ENCODE measurements at places on chromosomes 2 and 18.
A peak's percentile ranks its signal among the peaks of the same experiment; 100 is the strongest.

GRCh38 chr2:162480067-162480466, 136.1 kb downstream of the GCA start:
- DNase-seq, result no peak

- no peak for DNase-seq
These were observed 1.8 kb downstream of the SLC4A10 start for GRCh38 chr2:161625996-161626395.

DNA sequence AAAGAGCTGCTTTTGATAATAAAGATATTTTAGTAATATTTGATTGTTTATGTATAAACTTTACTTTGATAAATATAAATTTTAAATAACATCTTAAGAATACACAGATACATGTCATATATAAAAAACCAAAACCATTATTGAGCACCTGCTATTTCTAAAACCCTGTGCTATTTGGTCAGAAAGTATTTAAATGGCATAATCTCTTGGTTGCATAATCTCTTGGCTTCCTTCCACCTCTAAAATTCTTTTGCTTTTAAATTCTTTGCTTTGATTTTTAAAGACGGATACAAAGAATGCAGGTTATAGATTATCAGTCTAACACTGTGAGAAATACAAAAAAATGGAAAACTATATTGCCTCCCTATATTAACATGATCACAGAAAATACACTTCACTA, 36.9 kb downstream of the ACMSD start:
- no peak for DNase-seq

- DNase-seq, result no peak
These were observed 36.4 kb upstream of the GCG start for GRCh38 chr2:162188451-162188850.

DNA sequence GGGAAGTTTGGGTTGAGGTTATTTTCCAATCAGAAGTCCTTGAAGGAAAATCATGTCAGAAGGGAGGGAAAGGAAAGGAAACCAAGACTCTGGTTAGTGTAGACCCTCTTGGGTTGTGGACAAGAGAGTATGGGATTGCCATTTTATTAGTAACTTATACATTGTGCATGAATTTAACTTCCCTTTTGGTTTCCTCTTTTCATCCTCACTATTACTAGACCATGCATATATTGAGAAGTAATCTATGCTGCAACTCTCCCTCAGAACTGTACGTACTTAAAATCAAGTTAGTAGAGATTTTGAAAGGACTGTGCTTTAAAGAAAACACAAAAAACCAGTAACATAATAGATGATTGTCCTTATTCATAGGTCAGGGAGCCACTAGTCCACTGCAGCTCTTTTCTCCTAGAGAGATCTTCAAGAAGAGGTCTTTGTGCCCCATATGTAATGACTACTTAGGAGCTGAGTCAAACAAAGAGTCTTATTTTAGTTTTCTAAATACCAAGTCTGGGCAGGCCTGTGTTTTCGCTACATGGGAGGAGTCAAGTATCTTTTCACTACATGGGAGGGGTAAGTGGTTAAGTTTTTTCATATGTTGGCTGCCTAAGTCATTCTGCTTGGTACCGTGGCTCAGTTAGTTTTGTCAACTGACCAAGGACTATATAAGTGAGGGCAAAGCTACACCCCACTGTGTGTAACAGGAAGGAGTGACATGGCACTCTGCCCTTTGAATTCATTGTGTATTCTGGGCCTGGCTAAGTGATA, 25.2 kb upstream of the FAM117B start:
- DNase-seq, result peak; percentile 90

- no peak for DNase-seq
These were observed 129.1 kb downstream of the ARHGAP15 start for GRCh38 chr2:143258126-143258892.

All from GM12878 (cell line).